ENCODE measurements at places on chromosomes 6 and 20. TPM values are rescaled to one million over a fixed set of nuclear protein-coding genes. Genes with fewer than 3 reads are reported as not detected.

DNA sequence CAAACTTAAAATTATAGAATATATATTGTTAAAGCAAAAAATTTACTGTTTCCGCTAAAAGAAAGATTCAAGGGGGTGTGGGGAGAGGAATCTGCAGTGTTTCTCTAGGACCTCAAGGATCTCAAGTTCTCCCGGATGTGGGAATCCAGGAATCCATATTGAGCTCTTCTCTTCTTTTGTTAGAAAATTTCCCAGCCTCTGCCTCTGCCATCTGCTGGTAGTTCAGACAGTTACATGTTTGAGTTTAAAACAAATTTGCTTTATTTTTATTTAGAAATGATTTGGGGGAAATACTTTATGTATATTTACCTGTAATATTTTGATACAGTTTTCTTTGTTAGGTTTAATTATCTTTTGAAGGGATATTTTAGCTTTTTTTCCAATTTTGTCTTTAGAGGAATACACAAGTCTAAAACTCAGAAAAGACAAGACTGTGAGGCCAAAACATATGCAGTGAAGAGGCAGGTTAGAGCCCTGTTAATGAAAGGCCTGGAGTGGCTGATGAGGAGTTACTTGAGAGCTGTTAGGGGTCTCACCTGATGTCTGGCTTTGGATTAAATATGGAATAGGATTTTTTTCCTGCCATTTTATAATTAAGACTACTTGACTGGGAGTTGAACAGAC, 268.8 kb downstream of the ARID1B start:
- peak; percentile 82 for DNase-seq

Gene NOX3
- polyA plus RNA-seq = not detected

Gene LY6G6F
- not detected for polyA plus RNA-seq

GRCh38 chr20:1800180-1800579, 95.0 kb upstream of the SIRPA start:
- no peak for DNase-seq

Gene PXMP4
- polyA plus RNA-seq = 3.5 TPM

- DNase-seq = no peak
Measured at GRCh38 chr6:47674673-47675072, 23.7 kb upstream of the ADGRF4 start.

DNA sequence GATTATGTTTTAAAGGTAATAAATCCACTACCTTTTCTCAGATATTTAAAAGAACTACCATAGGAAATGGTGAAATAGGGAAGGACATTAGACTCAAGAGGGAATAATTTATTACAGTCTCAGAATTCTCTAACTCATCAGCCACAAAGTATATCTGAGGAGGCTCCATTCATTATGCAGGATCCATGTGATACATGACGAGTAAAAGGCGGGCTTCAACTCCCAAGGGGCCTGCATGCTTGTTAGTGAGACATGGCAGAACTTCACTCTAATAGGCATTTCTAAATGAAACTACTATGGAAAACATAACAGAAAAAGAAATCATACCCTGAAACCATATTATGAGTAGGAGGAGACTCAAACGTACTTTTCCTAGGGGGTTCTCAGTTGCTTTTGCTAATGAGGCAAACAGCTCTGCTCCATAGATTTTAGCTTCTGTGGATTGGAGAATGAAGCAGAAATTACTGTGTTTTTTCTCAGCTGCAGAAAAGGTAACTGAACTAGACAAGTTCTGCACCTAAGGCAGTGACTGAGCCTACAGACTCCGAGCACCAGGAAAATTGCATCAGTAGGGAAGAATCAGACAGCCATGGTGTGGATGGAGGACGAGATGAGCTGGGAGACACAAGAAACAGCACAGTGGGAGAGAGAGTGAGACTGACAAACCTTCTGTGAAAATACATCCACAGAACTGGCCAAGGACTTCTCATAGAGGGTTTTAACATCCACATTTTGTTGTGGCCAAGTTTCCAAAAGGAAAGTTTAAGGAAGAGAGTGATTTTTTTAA, 254.6 kb upstream of the PRDM1 start:
- DNase-seq = no peak

DNA sequence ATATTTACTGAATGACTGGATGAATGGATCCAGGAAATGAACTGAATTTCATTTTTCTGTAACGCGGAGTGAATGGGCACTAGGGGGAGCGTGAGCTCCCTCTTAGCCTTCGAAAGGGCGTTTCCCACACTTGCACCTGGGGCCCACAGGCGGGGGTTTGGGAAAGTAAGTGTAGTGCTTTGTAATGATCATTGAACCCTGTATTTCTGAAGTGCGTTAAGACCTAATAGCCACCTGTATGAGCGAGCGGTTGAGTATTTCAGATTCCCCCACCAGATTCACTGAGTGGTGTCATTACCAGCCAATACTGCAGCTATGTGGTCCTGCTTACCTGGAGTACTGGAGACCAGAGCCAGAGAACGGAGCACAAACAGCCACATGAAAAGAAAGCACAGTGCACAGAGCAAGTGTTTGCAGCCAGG, 10.5 kb downstream of the SYTL3 start:
- peak; percentile 80 for DNase-seq

DNA sequence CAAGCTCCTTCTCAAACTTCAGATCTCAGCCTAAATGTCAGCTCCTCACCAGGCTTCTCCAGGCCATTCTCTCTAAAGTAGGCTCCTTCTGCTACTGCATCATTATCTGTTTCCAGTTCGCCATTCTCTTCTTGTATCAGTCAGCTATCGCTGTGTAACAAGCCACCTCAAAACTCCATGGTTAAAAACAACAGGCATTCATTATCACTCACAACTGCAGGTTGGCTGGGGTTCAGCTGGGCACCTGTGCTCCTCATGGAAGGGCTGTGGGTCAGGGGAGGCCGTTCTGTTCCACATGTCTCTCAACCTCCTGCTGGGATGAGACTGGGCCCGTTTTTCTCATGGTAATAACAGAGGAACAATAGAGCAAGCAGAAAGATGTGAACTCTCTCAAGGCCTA, 28.7 kb downstream of the PRND start:
- no peak for DNase-seq

DNA sequence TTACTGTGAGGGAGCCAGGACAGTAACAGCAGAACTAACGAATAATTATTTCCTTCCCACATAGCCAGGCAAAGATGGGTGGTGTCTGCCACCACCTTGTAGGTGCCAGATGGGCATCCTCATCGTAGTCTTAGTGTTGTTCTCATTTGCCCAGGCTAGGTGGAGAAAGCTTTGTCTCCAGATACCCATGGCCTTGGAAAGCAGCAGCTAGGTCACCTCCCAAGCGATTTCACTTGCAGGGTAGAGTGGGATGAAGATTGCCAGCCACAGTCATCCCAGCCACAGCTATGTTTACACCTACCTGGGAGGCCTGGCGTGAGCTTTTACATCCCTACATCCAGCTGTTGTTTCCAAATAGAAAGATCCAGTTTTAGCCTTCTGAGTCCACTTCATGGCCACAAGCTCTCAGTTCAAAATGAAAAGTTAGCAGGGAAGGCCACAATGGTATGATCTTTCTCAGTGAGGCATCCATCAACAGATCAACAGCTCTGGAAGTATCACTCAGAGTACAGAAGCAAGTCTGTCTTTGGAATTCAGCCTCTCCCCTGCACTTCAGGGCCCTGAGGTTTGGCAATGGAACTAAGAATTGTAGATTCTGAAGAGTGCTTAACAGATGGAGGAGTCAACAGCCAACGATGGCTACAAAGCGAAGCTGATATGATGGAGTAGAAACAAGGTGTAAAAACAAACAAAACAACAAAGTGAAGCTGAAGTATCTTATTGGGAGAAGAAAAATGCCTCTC, 11.0 kb upstream of the SNRPC start:
- no peak for DNase-seq

GRCh38 chr20:56098981-56099500, 93.7 kb upstream of the CBLN4 start:
- no peak for DNase-seq

Gene BANF2
- polyA plus RNA-seq = not detected

DNA sequence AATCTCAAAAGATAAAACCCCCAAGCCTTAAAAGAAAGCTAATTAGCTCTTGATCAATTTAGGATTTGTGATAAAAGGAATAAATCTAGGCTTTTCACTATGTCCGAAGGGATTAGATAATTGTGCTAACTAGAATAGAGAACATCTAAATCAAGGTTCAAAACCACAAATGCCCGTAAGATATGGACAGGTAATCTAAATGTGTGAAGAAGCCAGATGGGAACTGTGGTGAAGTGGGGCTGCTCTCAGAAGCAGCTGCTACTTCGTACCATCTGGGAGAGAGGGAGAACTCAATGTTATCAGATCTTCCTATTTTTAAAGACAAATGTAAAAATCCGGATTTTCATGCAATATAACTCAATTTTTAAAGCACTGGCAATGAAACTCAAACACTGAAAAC, 44.2 kb downstream of the NCOA6 start:
- no peak for DNase-seq

Gene ARG1
- 0.18 TPM for polyA plus RNA-seq

GRCh38 chr6:145904391-145904790, 59.8 kb downstream of the SHPRH start:
- no peak for DNase-seq

- no peak for DNase-seq
Measured at GRCh38 chr6:159716247-159717096, 10.8 kb upstream of the WTAP start.

- DNase-seq = no peak
Measured at GRCh38 chr20:62339647-62340062, 27.5 kb downstream of the LAMA5 start.

Gene RALGAPA2
- 13.1 TPM for polyA plus RNA-seq

Gene ELOVL2
- polyA plus RNA-seq = 1.2 TPM

- no peak for DNase-seq
Measured at GRCh38 chr6:151065027-151065815, 174.5 kb upstream of the AKAP12 start.

- DNase-seq = peak; percentile 50
Measured at GRCh38 chr20:46751856-46752255, 42.4 kb downstream of the SLC2A10 start.

DNA sequence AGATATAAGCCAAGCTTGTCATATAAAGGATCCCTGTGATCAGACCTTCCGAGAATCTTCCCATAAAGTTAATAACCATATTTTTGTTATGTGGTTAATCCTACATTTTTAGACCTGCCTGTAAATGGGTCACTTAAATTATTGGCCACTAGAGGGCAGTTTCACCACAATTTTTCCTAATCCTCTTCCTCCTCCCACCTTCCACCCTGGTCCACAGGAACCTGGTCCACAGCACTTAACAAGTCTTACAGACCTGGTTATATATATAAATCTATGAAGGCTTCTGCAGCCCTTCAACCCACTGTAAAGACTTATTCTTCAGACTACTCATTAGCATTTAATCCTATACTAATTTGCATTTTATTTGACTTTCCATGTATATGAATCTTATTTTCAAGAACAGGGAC, 28.3 kb downstream of the MRS2 start:
- DNase-seq = peak; percentile 72

DNA sequence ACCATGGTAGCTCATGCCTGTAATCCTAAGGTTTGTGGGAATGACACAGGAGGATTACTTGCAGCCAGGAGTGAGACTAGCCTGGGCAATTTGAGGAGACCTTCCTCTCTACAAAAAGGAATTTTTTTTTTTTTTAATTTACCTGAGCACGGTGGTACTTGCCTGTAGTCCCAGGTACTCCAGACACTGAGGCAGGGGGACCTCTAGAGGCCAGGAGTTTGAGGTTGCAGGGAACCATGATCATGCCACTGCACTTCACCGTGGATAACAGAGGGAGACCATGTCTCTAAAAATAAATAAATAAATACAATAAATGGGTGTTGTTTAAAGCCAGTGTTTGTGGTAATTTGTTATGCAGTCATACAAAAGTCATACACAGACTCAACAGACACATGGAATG, 2.4 kb upstream of the HLA-F start:
- DNase-seq = peak; percentile 76

GRCh38 chr20:49948809-49949507, 12.8 kb downstream of the RNF114 start:
- no peak for DNase-seq

GRCh38 chr6:13285705-13286104, 42.6 kb downstream of the TBC1D7 start:
- no peak for DNase-seq

- DNase-seq = no peak
Measured at GRCh38 chr20:51341581-51341980, 200.9 kb downstream of the NFATC2 start.

Gene PTCRA
- not detected for polyA plus RNA-seq

DNA sequence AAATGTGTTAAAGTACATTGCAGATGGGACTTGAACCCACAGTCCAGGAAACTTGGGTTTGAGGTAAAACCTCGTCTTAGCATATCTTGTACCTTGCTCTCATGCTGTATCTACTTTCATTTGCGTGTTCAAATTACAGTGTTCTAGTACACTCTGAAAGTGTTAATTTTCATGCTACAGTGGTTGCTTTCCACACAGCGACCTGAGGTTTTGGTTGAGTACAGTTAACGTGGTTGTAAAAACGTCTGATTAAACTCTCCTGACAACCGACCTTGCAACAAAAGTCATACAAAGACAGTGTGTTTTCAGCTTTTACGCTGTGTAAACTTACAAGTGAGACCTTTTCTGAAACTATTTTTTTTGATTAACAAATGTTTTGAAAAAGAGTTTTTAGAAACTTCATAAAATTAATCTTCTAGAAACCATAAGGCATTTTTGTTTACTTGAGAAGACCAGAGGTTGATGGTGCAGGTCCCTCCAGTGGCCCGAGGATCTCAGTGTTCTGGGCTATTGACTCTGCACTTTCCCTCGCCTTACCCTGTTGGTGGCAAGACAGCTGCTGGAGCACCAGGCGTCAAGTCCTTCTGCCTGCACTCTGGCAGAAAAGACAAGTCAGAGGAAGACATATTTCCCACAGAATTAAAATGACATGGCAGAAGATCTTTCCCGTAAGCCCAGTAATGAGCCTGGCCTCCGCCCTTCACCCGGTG, 334.0 kb downstream of the THBS2 start:
- DNase-seq = no peak

- DNase-seq = no peak
Measured at GRCh38 chr6:126540161-126540560, 200.2 kb downstream of the CENPW start.

Gene KCNB1
- 0.42 TPM for polyA plus RNA-seq

Gene FAM217A
- polyA plus RNA-seq = not detected

Gene CAGE1
- 0.12 TPM for polyA plus RNA-seq

DNA sequence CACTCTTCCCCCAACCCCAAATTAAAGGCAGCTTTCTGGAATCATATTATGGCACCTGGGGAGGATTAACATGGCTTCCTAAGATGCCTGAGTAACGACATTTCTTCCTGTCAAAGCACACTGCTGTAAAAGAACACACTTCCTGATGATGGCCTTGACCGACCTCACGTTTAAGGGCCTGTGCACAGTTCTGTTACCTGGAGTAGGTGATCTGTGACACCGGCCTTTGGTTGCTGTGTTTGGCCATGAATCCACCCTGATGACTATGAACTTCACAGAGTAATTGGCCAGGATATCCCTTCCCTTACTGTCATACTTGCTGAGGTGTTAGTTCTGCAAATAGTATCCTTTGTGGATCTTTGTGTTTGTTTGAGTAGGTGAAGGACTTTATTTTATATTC, 45.8 kb downstream of the PLCB4 start:
- DNase-seq = no peak

Gene NKX2-4
- 0.61 TPM for polyA plus RNA-seq

Measured in GM23338 (cell line).